Cortex of kidney (tissue), 1 donor: ENCODE measurements at places on chromosomes 6 and 20.

- DNase-seq: no peak
These were observed 313.6 kb upstream of the NT5E start for GRCh38 chr6:85136310-85136709.

GRCh38 chr6:87100216-87100615 is 5.3 kb upstream of the CGA start:
- no peak for DNase-seq

- no peak for DNase-seq
These were observed 24.9 kb downstream of the SASH1 start for GRCh38 chr6:148367411-148368024.

DNA sequence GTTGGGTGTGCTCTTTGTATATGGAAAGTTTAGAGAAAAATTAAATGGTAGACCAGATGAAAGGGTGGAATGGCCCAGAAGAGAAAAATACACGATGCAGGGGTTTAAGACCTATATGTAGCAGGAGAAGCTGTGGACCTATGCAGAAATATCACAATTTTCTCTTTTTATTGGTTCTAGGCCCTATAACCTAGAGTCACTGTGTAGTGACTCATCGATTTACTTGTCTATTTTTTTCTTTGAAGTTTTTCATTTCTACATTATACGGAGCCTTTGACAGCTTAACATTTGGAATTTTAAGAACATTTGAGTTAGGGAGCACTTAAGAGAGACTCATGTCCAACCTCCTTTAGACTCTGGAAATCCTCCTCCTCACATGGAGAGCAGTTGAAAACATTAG is 28.3 kb upstream of the ADGRF1 start:
- DNase-seq: no peak

DNA sequence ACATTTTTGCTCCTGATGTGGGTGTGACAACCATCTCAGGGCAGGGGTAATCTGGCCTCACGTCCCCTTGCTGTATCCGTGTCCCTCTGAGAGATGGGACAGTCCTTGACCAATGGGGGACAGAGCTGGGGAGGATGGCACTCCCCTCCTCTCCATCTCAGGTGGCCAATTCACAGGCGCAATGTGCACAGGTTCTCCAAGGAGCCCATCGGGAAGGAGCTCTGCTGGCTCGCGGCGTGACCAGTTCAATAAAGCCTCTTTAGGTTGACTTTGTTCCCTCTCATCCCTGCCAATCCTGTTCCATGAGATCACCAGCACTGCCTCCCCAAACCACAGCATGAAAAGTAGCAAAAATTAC is 196.3 kb upstream of the SLC24A3 start:
- DNase-seq: no peak

GRCh38 chr20:50431066-50431450 is 79.1 kb upstream of the PTPN1 start:
- DNase-seq: no peak

DNA sequence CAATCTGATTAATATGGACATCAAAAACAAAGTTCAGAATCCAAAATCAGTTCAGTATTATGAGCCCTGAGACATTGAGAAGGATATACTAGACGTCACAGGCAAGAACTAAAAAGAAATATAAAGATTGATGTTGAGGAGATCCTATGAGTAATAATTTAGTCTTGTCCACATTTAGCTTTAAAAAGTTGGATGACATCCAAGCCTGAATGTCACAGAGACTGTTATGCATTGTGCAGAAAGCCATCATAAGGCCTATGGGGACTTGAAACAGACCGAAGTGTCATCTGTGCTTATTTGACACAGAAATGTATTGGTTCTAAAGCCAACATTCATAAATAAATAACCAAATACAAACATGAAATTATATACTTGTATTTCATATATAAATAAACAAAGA is 581.8 kb upstream of the MMS22L start:
- no peak for DNase-seq

- DNase-seq: no peak
These were observed 53.6 kb downstream of the HDDC2 start for GRCh38 chr6:125248136-125248535.

GRCh38 chr6:111663692-111664564 is 58.2 kb upstream of the TRAF3IP2 start:
- no peak for DNase-seq

GRCh38 chr20:54727490-54727889 is 252.1 kb downstream of the DOK5 start:
- DNase-seq: no peak
